Glomerular endothelial cell (primary cell): ENCODE measurements at places on chromosomes 5 and 9. TPM values are rescaled to one million over a fixed set of nuclear protein-coding genes. Genes with fewer than 3 reads are reported as not detected.

Gene ERCC8
- 9.6 and 11.1 TPM in 2 replicates for total RNA-seq

Gene RNF180
- 4.7 and 10.3 TPM in 2 replicates for total RNA-seq

Gene PDE6A
- total RNA-seq, result not detected in 2 replicates

Gene PRR16
- total RNA-seq, result 1.2 and 1.6 TPM in 2 replicates

Gene CCDC171
- 0.58 TPM in 2 replicates for total RNA-seq

Gene ARL14EPL
- not detected in 2 replicates for total RNA-seq

Gene UBE2QL1
- not detected in 2 replicates for total RNA-seq

Gene PCDHA1
- total RNA-seq, result 0.06 TPM in 1 of 2 replicates, not detected in the other

Gene FGD3
- total RNA-seq, result not detected in 2 replicates

Gene CNTNAP3B
- 18.8 and 51.5 TPM in 2 replicates for total RNA-seq

Gene SLC6A3
- not detected in 2 replicates for total RNA-seq

Gene PAPPA
- total RNA-seq, result 7.4 and 13.1 TPM in 2 replicates

Gene NIPSNAP3A
- 47.0 and 55.4 TPM in 2 replicates for total RNA-seq

Gene LRRC70
- total RNA-seq, result 27.5 and 29.4 TPM in 2 replicates

Gene FOXD4L4
- 0.53 TPM in 1 of 2 replicates, not detected in the other for total RNA-seq

Gene PCDHAC1
- total RNA-seq, result 0.06 TPM in 1 of 2 replicates, not detected in the other

Gene KIAA1958
- 1.3 and 2.6 TPM in 2 replicates for total RNA-seq

Gene ANKRD18B
- total RNA-seq, result 0.82 and 0.93 TPM in 2 replicates

Gene PPP3R2
- total RNA-seq, result not detected in 2 replicates

Gene FOXD4L3
- not detected in 2 replicates for total RNA-seq

Gene SLC46A2
- total RNA-seq, result not detected in 2 replicates

Gene ROR2
- 0.12 and 0.15 TPM in 2 replicates for total RNA-seq

Gene DOK3
- total RNA-seq, result 11.2 and 15.6 TPM in 2 replicates

Gene VLDLR
- 18.0 and 33.3 TPM in 2 replicates for total RNA-seq

Gene C9
- total RNA-seq, result 0.12 and 0.44 TPM in 2 replicates

Gene PCDHGA8
- total RNA-seq, result 0.92 and 2.3 TPM in 2 replicates

Gene OR1J4
- total RNA-seq, result not detected in 2 replicates

Gene CAMK4
- 1.0 and 5.8 TPM in 2 replicates for total RNA-seq

Gene ADCY2
- not detected in 2 replicates for total RNA-seq

Gene SLC25A25
- 16.1 and 24.1 TPM in 2 replicates for total RNA-seq

Gene MCIDAS
- not detected in 2 replicates for total RNA-seq

Gene PSD2
- not detected in 2 replicates for total RNA-seq

Gene OTULINL
- 0.34 and 1.4 TPM in 2 replicates for total RNA-seq

Gene PTGES
- total RNA-seq, result 1.1 TPM in 1 of 2 replicates, not detected in the other

Gene CCNI2
- not detected in 2 replicates for total RNA-seq

Gene PSMD5
- total RNA-seq, result 36.3 and 114 TPM in 2 replicates

Gene GPR21
- total RNA-seq, result 1.1 TPM in 1 of 2 replicates, not detected in the other

Gene RAD23B
- total RNA-seq, result 72.6 and 85.6 TPM in 2 replicates

Gene PCA3
- total RNA-seq, result not detected in 2 replicates
